ENCODE measurements at places on chromosomes 3 and 15. TPM values are rescaled to one million over a fixed set of nuclear protein-coding genes. Genes with fewer than 3 reads are reported as not detected.

DNA sequence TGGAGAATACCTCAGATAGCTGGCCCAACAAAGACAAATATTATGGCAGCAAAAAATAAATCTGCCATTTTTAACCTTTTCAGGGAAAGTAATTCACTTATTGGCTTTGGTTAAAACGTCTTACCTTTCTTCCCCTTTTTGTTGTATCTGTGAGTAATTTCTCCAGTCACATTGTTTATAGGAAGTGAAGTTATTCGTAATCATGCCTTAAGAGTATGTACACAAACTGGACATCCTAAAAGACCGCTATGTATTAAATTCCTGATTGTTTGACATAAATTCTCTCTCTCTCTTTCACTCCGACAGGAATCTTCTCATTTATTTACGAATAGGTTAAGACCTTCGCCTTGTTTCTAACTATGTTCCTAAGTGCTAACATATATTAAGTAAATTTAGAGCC lies 474.0 kb downstream of the MECOM start:
- H3K4me3 ChIP-seq, result no peak overlapping the region
- H3K27me3 ChIP-seq, result no peaks in the 10 kb centered on the region
- DNase-seq, result no peak

GRCh38 chr3:51970606-51971300 lies 3.1 kb downstream of the ABHD14B start:
- no peak for DNase-seq
- no peak overlapping the region for H3K4me3 ChIP-seq
- no peak overlapping the region for H3K27ac ChIP-seq
- no peaks in the 10 kb centered on the region for H3K27me3 ChIP-seq

The AADACL2 gene
- not detected for total RNA-seq

DNA sequence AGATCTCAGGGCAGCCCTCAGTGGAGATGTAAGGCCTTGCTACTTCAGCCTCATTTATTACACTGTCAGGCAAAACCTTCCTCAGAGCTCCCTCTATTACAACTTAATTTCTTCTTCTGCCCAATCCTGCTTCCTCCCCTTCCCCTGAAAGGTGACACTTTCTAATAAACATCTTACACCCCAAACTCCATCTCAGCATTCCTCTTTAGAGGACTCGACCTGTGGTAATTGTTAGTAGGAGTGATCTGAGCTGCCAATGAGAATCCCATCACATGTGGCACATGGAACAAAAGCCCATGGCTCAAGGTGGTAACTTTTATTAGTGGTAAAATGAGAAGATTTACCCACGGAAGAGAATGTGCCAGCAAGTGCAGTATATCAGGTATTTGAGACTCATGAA lies 29.8 kb downstream of the DTWD1 start:
- no peak overlapping the region for H3K27ac ChIP-seq
- no peak for DNase-seq
- H3K4me3 ChIP-seq, result no peak overlapping the region
- H3K36me3 ChIP-seq, result no peaks in the 10 kb centered on the region
- no peaks in the 10 kb centered on the region for H3K27me3 ChIP-seq

The ZMYND10 gene
- total RNA-seq, result 5.0 TPM

DNA sequence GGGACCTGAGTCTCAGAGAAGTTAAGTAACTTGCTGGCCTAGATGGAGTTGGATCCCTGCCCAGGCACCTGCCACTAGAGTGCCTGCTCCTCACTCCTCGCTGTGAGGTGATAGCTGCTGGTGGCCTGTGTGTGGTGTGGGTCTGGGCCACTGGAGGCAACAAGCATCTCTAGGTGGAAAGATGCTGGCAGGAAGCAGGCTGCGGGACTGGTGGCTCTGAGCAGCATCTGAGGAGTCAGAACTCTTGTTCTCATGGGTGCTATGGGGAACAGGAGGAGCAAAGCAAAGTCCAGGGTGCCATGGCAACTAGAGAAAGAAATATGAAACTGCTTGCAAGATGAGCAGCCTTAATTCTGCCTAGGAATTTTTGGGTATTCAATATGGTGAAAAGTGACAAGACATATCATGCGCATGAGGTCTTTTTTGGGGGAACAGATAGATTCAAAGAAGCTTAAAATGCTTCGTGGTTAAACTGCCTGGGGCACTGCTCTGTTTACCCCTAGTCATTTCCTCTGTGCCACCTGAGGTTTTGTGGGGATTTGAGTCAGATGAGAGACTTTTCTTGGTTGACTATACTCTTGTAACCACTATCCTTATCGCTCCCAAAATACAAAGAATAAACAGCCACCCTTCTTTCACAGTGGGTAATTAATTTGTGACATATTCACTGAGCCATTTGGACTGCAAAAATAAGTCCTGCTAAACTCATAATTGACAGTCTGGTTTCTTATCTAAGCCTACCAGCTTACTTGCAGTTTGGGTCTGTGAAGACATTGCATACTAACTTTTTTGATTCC lies 50.3 kb downstream of the MED12L start:
- H3K4me3 ChIP-seq, result peak overlapping the region; percentile 36
- H3K27ac ChIP-seq, result peak overlapping the region; percentile 86
- no peaks in the 10 kb centered on the region for H3K36me3 ChIP-seq
- H3K4me1 ChIP-seq, result peaks cover 27% of the 10 kb centered on the region

The U2SURP gene
- total RNA-seq, result 124 TPM

GRCh38 chr15:28960979-28961378 lies 75.2 kb downstream of the APBA2 start:
- H3K27ac ChIP-seq, result no peak overlapping the region
- DNase-seq, result no peak
- H3K27me3 ChIP-seq, result no peaks in the 10 kb centered on the region

The RBPMS2 gene
- total RNA-seq, result not detected

- H3K4me3 ChIP-seq, result peak overlapping the region; percentile 92
- H3K27ac ChIP-seq, result peak overlapping the region; percentile 88
- peak; percentile 63 for DNase-seq
Measured at GRCh38 chr3:143972155-143972504, 507 bp downstream of the DIPK2A start.

GRCh38 chr3:39453134-39453533 lies 14.3 kb upstream of the MOBP start:
- DNase-seq, result no peak
- H3K4me3 ChIP-seq, result no peak overlapping the region
- H3K4me1 ChIP-seq, result no peaks in the 10 kb centered on the region
- no peak overlapping the region for H3K27ac ChIP-seq
- H3K36me3 ChIP-seq, result no peaks in the 10 kb centered on the region

- no peaks in the 10 kb centered on the region for H3K27me3 ChIP-seq
- peaks cover 90% of the 10 kb centered on the region for H3K4me1 ChIP-seq
- H3K27ac ChIP-seq, result peak overlapping the region; percentile 67
- no peak for DNase-seq
Measured at GRCh38 chr15:67115586-67115969, 50.2 kb downstream of the SMAD3 start.

All from activated CD8-positive, alpha-beta T cell treated with anti-CD3 and anti-CD28 coated beads, Interleukin-2, amount 10 ng/mL, durations not matched to agents 7 days and 5 days (primary cell).